H4 (cell line): ENCODE measurements at places on chromosomes 3 and 15. TPM values are rescaled to one million over a fixed set of nuclear protein-coding genes. Genes with fewer than 3 reads are reported as not detected.

Gene SLC24A5
- total RNA-seq = not detected in 2 replicates

- DNase-seq = no peak
These were observed 2.7 kb downstream of the LCTL start for GRCh38 chr15:66563126-66563525.

Gene GLDN
- 55.3 and 66.0 TPM in 2 replicates for total RNA-seq

Gene LDHAL6B
- total RNA-seq = not detected in 2 replicates
